B cell (primary cell): ENCODE measurements at places on chromosomes 4 and X.

DNA sequence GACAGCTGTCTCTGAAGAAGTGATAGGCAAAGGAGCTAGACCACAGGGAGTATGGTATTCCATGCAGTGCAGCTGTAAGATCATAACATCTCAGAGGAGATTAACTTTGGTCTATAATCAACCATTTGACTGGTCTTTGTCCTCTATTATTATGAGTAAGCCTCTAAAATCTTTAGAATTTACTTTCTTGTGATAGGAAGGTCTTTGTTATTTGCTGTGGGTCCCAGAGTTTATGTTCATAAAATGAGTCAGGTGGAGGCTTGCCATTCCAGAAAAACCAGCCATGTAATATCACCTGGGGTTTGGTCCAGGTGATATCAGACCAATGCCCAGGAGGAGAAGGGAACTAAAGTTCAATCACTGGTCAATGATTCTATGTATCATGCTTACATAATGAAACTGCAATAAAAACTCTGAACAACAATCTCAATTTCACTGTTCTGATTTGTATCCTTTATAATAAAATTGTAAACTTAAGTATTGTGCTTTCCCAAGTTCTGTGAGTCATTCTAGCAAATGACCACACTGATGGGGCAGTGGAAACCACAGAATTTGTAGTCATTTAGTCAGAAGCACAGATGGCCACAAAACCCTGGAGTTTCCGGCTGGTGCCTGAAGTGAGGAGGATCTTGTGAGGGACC, 239.6 kb upstream of the TRAM1L1 start:
- DNase-seq, result no peak

DNA sequence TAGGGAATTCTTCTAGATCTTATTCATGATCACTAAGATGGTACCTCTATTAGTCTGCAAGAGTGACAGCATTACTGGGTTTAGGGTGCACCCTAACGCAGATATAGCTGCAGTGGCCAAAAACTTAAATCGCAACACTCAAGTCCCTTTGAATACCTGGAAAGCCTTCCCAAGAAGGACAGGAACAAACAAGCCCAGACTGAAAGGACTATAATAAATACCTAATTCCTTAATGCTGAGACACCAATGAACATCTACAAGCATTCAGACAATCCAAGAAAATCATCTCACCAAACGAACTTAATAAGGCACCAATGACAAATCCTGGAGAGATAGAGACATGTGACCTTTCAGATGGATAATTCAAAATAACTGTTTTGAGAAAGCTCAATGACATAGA, 74.9 kb upstream of the PDHA2 start:
- no peak for DNase-seq

- DNase-seq, result no peak
Observed at GRCh38 chr4:182400081-182400480, 156.9 kb downstream of the TENM3 start.

GRCh38 chrX:100748108-100748507, 16.2 kb upstream of the SYTL4 start:
- DNase-seq, result no peak

- no peak for DNase-seq
Observed at GRCh38 chrX:82912382-82912781, 595.7 kb upstream of the POU3F4 start.

GRCh38 chrX:77977095-77977494, 7.7 kb upstream of the PGAM4 start:
- no peak for DNase-seq

DNA sequence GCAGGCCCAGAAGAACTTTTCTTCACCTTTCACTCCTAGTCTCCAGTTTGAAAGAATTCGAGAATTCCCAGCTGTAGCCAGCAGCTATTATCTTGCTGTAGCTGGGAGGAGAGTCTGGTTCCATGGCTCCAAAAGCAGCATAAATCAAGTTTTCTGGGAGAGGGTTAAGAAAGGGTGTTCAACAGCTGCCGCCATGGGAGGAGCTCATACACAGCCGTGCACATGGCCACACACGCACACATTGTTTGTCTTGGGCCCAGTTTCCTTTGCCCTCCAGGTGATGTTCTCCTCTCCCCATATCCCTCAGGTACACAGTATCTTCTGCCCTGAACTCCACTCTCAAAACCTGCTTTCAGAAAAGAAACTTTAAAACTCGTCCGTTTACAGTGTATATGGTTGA, 4.1 kb upstream of the GPC3 start:
- no peak for DNase-seq

GRCh38 chr4:130486186-130486585, 1390.2 kb downstream of the C4orf33 start:
- DNase-seq, result no peak
